Activated T-cell treated with anti-CD3 and anti-CD28 coated beads for 1 hour (primary cell): ENCODE measurements at places on chromosomes 3 and 15.

DNA sequence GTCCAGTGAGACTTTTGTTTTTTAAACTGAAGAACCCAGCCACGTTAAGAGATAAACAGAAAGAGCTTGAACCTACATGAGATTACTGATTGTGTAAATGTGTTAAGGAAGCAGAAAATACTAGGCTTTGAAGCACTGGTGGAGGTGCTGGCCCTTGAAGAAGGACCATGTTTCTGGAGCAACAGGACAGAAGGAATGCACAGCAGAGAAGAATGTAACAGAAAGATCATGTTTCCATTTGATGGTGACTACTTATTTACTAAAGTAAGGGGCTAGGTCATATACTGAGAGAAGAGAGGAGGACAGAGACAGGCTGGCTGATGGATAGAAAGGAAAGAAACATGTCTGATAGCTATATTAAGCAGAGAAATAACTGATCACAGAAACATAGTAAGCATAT lies 88.8 kb downstream of the CLASP2 start:
- DNase-seq, result no peak

GRCh38 chr3:13333236-13333897 lies 86.8 kb downstream of the NUP210 start:
- no peak for DNase-seq

DNA sequence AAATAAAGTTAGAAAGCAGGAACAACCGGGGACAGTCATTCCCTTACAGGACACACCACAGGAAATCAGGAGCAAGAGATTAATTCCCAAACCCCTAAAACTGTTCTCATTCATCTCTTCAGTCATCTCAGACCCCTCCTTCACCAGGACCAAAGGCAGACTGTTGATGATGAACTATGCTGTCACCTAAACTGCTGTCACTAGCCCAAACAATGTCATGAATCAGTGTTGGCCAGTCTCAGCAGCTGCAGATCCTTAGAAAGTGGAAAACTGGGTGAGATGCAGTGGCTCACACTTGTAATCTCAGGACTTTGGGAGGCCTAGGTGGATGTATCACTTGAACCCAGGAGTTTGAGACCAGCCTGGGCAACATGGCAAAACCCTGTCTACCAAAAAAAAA lies 909.6 kb downstream of the ROBO1 start:
- DNase-seq, result no peak

DNA sequence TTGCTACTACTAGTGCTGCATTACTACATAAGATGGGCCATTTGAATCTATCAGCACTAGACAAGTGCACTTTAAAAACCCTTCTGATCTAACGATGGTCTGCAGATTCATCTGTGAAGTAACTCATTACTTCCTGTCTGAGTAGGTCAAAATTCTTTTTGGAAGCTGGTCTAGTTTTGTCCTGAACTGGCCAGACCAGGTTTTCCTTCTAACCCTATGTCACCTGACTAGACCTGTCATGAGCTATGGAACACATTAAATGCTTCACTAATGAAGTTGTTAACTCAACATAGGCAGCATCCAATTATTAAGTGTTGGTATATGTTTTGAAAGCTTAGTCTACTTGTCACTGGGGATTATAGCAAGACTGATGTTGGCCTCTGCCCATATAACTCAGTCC lies 10.1 kb upstream of the RBM5 start:
- DNase-seq, result no peak

DNA sequence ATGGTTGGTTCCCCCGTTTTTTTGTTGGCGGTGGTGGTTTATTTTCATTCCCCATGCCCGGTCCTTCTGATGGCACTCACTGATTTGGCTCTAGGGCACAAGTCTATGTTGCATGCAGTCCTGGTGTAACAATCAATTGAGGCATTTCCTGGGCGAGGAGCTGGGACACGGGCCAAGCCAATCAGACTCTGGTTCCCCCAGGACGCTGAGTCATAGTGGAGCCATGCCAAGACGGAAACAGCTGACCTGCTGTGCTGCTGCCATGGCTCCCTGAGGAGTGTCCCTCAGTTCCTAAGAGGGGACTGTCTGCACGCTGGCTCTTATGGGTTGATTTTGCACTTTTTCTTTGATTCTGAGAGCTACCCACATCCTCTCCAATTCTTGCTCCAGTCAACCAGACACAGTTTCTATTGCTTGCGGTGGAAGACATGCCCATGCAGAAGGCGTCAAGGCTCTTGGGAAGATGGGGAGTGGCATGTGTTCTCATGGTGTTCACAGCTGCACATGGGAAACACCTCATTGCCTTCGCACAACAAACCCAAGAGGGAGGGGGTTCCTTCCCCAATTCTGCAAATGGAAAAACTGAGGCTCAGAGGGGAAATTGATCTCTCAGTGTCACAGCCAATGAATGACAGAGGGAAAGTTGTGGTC lies 28.3 kb upstream of the ALDH1L1 start:
- DNase-seq, result no peak

DNA sequence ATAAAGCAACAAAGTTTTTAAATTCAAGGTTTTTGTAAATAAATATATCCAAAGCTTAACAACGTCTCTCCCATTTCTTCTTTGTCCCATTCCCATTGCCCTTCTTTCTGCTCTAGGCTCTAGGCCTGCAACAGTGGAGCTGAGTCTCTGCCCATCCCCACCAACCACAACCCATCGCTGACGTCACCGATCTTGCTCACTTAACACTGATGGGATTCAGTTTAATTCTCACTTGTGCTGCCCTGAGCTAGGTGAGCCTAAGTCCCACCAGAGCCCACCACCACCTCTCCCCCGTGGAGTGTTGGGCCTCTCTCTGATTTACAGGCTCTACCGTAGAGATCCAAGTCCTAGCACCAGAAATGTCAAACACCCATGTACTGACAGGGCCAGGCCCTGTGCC lies 61.3 kb upstream of the RAB6B start:
- DNase-seq, result no peak

- no peak for DNase-seq
These were observed 10.1 kb upstream of the LRRC15 start for GRCh38 chr3:194379651-194380050.

DNA sequence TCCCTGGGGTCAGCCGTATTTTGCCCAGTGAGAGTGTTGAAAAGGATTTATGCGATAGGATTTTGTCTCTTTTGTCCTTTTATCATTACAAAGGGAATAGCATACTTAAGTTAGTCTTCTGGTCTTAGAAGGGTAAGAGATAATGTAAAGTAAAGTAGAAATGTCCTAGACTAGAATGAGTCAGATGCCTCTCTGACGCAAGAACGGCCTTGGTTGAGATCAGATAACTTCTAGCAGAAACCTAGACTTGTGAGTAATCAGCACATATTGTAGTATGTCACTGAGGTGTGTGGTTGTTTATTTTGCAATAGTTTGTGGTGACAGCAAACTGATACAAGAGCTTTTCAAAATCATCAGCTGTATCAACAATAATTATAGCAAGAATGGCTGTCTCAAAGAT lies 866.1 kb downstream of the NSUN3 start:
- DNase-seq, result no peak

DNA sequence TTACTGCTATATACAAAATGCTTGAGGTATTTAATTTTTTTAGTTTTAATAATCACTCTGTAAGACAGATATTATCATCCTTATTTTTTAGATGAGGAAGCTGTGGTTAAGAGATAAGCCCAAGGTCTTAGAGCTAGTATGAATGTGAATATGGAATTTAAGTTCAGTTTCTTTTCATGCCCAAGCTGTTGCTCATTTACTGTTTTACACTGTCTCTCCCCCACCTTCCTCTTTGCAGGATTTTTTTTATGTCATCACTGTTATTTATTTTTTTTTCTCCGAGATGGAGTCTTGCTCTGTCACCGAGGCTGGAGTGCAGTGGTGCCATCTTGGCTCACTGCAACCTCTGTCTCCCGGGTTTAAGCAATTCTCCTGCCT lies 22.5 kb downstream of the MAP2K5 start:
- no peak for DNase-seq

DNA sequence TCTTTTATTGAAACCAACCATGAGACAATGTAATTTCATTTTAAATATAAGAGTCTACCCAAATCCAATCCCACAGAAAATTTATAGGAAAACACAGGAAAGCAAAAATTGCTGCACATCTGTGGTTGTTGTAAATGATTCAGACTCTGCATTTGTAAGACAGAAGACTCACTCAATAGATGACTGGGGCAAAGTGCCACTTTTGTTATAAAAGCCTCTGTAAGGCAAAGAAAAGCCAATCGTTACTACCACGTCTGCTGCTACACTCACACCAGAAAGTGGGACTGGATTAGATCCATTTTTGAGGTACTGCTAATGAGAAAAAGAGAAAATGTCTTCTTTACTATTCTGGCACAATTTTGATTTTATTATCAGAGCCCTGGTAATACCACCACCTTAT lies 74.9 kb downstream of the SEMA6D start:
- no peak for DNase-seq

- no peak for DNase-seq
These were observed 61.8 kb downstream of the ITGA11 start for GRCh38 chr15:68369931-68370767.

DNA sequence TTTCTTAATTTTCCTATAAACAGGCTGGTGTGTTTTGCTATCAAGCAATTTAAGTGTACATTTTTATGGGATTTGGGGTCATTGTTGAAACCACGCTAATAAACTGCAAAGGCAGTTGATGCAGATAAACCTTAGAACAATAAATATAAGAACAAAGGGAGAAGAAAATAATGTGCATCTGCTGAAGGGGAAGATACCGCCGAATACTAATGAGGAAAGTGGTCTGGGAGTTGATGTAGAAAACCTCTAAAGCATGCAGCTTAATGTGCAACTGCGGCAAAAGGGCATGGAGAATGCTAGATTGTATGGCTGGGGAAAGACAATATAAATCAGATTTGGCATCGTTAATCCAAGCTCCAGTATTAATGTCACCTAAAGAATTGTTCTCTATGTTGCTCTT lies 29.8 kb upstream of the CHL1 start:
- DNase-seq, result no peak

DNA sequence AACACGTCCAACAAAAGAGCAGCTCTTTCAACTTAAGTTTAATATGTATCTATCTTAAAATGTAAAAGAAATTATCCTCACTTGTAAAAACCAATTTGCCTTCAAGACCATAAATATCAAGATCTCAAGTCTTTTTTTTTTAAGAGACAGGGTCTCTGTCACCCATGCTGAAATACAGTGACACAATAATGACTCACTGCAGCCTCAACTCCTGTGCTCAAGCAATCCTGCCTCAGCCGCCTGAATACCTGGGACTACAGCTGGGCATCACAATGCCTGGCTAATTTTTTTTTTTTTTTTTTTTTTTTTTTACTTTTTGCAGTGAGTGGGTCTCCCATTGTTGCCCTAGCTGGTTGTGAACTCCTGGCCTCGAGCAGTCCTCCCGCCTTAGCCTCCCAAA lies 26.0 kb downstream of the ACAP2 start:
- no peak for DNase-seq

GRCh38 chr3:195394024-195394423 lies 48.8 kb downstream of the ACAP2 start:
- DNase-seq, result no peak

- DNase-seq, result no peak
These were observed 31.9 kb downstream of the RASGRP1 start for GRCh38 chr15:38532728-38533127.

DNA sequence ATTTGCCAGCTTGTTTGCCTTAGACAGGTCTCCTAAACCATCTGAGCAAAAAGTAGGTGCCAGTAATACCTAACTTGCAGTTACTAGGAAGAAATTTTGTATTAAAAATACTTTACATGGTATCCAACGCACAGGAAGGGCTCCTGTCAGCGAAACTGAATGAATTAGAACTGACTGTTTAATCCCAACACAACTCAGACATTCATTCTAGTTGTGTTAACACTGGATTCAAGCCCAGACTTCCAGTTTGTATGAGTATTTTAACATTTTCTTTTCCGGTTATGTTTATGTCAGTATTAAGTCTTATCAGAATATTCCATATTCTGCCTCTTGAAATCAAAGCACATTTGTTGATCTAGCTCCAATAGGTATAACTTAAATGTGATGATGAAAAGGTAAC lies 82.0 kb upstream of the SOX2 start:
- DNase-seq, result no peak

DNA sequence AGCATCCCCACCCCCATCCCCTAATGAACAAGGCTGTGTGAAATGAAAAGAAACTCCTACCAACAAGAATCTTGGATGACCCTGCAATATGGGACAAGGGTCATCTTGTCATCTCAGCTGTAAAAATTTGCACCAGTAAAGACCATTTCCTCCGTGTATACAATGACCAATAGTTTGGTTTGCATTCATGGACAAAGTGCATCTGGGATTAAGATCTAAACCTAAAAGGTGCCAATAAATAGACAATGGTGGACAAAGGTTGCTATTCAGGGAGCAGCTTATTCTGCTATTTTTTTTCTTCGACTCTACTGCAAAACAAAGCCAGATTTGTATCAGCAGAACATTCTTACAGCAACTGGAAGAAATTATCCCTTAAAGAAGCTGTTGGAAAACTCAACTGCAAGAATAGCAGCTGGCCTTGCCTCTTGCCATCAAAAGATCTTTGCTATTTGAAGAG lies 8.0 kb downstream of the MGLL start:
- DNase-seq, result no peak

DNA sequence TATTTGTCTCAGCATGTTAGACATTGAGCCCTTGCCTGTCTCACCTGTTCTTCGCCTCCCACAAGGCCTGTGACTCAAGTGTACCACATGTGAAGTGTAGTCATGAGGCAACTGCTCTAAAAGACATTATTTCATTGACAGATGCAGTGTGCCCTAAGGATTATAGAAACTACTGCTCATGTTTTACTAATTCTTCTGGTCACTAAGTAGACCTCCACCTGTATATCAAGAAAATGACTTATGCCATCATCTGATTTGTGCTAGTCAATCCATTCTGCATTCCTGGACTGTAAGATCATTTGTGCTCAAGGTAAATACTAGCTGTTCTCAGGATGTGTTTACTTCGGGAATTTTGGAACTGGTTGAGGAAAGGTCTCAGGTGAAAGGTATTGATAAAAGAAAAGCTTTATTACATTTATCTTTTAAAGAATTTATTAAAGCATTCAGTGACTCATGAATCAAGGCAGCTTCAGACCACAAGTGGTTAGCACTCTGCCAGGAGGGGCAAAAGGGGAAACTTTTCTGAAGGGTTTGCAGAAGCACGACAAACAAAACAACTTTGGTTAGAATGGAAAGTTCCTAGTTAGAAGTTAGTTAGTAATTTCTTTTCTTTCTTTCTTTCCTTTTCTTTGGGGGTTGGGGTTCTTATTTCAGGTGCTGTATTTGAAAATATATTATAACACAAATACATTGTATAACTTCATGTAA lies 465.3 kb upstream of the CBLB start:
- DNase-seq, result no peak

DNA sequence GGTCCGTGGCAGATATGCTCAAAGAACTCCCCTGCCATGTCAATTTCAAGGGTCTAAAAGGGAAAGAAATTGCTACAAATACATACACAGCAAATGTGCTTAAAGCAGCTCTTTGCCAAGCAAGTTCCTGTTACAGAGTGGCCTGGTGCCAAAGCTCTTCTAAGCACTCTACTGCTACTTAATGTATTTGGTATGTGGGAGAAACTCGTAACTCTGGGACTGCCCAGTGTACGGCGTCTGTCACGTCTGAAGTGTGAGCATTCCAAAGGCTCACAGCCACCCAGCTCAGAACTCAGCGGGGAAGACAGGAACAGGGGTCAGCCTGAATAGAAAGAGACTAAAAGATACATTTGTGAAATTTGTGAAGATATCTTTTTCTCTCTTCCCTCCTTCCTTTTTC lies 54.6 kb downstream of the RBMS3 start:
- no peak for DNase-seq

- no peak for DNase-seq
These were observed 295.0 kb upstream of the KCNH8 start for GRCh38 chr3:18853269-18853668.

- DNase-seq, result no peak
These were observed 9.5 kb downstream of the BTD start for GRCh38 chr3:15611018-15611417.

GRCh38 chr3:9059489-9060400 lies 96.5 kb upstream of the RAD18 start:
- DNase-seq, result no peak
